ENCODE measurements at places on chromosomes 3 and 15. TPM values are rescaled to one million over a fixed set of nuclear protein-coding genes. Genes with fewer than 3 reads are reported as not detected.
A peak's percentile ranks its signal among the peaks of the same experiment; 100 is the strongest.

GRCh38 chr15:58865425-58865880, 68.0 kb downstream of the SLTM start:
- peak; percentile 18 for DNase-seq

DNA sequence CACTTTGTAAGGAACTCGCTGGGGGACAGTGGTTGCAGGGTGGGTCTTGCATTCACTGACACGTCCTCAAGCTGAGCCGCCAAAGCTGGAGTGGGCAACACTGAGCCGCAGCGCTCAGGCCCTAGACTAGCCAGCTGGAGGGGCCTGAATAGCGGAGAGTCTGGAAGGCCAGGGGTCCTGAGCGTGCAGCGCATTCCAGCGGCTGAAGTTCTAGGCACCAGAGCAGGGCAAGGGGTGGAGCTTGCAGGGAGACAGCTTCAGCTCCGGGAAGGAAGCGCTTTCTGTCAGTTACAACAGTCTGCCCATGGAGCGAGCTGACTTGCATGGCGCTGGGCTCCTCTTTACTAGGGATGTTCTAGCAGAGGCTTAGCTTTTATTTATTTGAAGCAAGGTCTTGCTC, 2.7 kb downstream of the MAP6D1 start:
- DNase-seq, result no peak

DNA sequence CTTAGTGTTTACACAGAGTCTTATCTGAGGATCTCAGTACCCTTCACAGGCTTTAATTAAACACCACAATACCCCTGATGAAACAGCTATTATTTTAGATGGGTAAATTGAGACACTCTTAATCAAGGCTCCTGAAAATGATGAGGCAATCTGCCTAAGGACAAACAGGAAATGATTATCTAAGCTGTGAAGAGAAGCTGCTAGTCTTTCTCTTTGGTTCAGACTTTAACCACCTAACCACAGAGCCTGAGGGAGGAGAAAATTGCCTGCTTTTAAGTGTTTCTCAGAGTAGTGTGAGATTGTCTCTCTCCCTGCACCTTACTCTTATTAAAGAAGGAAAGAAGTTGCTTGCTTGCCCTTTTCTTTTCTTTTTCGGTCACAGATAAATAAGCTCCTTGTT, 364.3 kb upstream of the ADAMTS9 start:
- no peak for DNase-seq

DNA sequence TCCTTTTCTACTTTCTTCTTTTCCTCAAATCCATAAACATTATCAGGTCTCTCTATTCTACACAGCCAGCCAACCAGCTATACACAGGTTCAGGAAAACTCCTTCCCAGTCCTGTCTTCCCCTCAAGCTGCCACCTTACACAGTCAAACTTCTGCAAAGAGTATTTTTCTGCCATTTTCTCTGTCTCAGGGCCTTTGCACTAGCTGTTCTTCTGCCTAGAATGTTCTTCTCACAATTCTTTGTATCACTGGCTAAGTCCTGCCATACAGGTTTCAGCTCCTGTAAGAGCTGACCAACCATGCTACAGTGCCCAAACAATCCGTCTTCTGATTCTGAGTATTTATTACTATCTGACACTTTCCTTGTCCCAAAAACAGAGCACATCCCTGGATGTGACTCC, 278.3 kb upstream of the ICE2 start:
- no peak for DNase-seq

- DNase-seq, result no peak
These were observed 20.2 kb downstream of the ADGRG7 start for GRCh38 chr3:100629421-100630127.

GRCh38 chr3:49805367-49805782, 2.3 kb downstream of the INKA1 start:
- peak; percentile 88 for DNase-seq

- DNase-seq, result no peak
These were observed 11.5 kb upstream of the MAP3K13 start for GRCh38 chr3:185351396-185351795.

DNA sequence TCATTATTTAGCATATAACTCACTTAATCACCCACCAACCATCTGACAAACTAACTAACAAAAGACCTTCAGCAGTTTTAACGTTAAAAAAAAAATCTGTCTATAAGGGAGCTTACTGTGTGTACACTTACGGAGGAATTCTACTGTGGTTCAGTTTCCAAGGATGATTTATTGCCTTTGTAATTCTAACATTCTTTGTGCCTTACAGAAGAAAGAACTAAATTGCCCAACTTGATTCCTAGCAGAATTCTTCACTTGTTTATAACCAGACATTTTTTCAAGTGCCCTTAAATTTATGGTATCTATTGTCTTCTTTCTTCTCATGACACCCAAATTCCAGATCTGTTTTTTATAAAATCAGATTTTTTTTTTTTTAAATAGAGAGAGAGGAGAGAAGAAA, 119.7 kb upstream of the IGSF10 start:
- DNase-seq, result peak; percentile 89

DNA sequence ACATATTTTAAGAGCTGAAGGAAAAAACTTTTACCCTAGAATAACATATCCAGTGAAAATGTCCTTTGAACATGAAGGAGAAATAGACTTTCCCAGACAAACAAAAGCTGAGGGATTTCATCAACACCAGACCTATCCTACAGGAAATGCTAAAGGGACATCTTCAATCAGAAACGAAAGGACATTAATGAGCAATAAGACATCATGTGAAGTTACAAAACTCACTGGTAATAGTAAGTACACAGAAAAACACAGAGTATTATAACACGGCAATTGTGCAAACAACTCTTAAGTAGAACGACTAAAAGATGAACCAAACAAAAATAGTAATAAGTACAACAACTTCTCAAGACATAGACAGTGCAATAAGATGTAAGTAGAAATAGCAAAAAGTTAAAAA, 3.5 kb upstream of the ZSCAN2 start:
- no peak for DNase-seq

DNA sequence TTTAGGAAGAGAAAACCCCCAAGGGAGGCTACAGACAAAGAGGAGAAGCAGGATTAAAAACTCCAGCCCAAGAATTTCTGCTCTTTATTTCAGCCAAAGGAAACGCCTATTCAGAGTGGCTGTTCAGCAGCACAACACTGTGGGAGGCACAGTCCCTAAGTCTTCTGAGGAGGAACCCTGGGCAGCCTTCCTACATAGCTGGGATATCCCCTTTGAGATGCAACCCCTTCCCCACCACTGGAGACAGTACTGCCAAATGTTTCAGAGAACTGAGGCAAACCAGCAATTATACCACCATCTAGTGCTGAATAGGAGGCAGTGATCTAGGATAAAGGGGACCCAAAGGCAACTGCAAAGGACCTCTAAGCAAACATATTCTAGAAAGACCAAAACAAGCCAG, 168.1 kb downstream of the VPS13C start:
- no peak for DNase-seq

DNA sequence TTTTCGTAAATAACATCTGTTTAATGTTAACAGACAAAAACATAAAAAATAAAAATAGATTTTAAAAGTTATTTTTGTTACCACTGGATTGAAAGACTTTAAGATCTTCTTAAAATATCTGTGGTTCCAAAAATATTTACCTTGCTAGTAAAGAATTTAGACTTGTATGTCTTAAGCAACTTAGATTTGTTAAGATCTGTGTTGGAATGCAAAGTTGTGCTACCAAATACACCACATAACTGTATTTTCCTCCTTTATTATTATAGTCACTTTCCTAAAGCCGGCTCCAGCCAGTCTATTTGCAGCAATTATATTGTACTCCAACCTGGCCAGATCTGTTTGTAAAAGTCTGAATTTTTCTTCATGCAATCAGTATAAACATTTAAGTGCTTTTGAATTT, 63.7 kb downstream of the SPRED1 start:
- DNase-seq, result no peak

- DNase-seq, result no peak
These were observed 92.5 kb upstream of the SNRPA1 start for GRCh38 chr15:101387574-101387973.

DNA sequence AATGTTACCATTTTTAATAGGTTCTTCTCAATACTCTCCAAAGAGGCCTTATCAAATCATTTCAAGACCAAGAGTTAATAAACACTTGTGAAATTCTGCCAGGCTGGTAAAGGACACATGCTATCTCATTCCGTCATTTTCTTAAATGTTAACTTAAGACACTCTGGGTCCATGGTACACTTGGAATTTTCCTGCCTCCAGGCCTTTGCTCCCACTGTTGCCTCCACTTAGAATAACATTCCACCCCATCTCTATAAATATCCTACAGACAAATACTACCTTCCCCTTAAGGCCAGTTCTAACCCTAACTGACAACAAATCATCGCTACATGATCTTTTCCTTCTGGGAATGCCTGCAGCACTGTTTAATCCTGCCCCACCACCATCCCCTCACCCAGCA, 24.1 kb downstream of the MAGI1 start:
- no peak for DNase-seq

- no peak for DNase-seq
These were observed 41.4 kb upstream of the SPRED1 start for GRCh38 chr15:38211249-38211648.

- peak; percentile 72 for DNase-seq
These were observed 54.5 kb downstream of the CPN2 start for GRCh38 chr3:194296454-194297263.

GYG1 gene
- 43.1 TPM for total RNA-seq

GRAMD2A gene
- 0.77 TPM for total RNA-seq

CALML4 gene
- 1.0 TPM for total RNA-seq

LRCH3 gene
- 87.2 TPM for total RNA-seq

PTPN9 gene
- total RNA-seq, result 20.6 TPM

MCF2L2 gene
- under 0.01 TPM for total RNA-seq

SSUH2 gene
- not detected for total RNA-seq

TF gene
- 0.33 TPM for total RNA-seq

LSAMP gene
- 4.8 TPM for total RNA-seq
